ENCODE measurements at places on chromosomes 1 and 21.

GRCh38 chr1:1324084-1324523 is 356 bp downstream of the INTS11 start:
- DNase-seq: no peak

DNA sequence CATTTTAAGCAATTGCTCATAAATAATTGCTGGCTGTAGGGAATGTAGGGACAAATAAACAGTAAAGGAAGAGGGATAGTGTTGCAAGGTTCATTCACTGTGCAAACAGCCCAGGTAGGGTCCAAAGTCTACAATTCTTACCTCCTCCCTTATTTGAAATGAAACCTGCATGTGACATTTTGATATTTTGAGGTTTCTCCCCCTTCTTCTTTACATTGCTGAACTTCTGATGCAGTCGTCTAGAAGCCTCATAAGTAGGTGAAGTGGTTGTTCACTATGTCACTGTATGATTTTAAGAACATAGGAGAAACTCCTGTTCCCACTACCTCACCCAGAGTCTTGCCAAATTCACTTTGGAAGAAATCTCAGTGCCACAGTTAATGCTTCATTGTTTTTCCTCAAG is 16.1 kb downstream of the F5 start:
- DNase-seq: no peak

DNA sequence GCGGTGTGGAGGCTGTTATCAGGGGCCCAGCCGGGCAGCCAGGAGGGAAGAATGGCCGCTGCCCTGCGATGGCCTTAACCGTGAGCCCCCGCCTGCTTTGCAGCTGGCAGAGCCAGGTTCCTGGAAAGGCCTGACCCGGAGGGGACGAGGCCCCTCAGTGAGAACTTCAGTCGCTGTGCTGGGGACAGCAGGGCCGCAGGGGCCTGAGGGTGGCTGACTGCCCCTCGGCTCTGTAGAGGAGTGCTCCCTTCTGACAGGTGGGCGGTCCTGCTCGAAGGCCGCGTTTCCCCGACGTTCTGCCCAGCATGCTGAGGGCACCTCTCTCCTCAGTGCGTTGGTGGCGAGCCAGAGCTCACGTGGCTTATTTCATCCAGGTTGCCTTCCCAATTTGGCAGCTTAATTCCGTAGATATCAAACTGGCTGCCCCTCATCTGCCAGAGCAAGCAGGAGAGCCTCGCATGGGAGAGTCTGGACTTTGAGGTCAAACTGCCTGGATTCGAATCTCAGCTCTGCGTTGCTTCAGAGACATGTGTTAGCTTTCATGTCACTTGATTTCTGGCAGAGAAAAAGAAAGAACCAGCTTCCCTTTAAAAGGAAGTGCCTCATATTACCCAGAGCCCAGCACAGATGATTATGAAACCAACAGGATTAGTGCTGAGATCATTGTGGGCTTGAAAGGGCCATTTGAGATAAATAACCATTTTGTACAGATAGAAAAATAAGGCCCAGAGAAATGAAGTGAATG is 239.8 kb downstream of the SDCCAG8 start:
- DNase-seq: no peak

GRCh38 chr21:44742418-44743153 is 31.2 kb upstream of the TSPEAR start:
- DNase-seq: no peak

- no peak for DNase-seq
These were observed 468.8 kb upstream of the RUNX1 start for GRCh38 chr21:35517865-35518264.

DNA sequence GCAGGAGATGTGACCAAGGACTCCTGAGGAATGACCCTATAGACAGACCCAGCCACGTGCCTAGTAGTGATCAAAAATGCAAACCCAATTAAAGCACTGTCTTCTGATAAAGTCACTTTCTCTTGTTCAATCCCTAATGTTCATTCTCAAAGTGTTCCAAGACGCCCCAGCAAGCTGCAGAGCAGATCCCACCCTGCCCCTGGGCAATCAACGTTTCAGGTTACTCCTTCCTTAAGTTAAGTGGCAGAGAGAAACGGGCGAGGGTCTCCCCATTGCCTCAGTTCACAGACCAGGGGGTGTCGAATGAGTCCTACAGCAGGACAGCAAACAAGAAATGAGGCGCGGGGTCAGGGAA is 699 bp upstream of the RGS2 start:
- peak; percentile 0 for DNase-seq

GRCh38 chr21:42665026-42665425 is 11.6 kb downstream of the PDE9A start:
- no peak for DNase-seq

GRCh38 chr1:99768104-99768503 is 1.7 kb upstream of the FRRS1 start:
- DNase-seq: no peak

- DNase-seq: no peak
These were observed 34.3 kb upstream of the PDE9A start for GRCh38 chr21:42619166-42619565.

DNA sequence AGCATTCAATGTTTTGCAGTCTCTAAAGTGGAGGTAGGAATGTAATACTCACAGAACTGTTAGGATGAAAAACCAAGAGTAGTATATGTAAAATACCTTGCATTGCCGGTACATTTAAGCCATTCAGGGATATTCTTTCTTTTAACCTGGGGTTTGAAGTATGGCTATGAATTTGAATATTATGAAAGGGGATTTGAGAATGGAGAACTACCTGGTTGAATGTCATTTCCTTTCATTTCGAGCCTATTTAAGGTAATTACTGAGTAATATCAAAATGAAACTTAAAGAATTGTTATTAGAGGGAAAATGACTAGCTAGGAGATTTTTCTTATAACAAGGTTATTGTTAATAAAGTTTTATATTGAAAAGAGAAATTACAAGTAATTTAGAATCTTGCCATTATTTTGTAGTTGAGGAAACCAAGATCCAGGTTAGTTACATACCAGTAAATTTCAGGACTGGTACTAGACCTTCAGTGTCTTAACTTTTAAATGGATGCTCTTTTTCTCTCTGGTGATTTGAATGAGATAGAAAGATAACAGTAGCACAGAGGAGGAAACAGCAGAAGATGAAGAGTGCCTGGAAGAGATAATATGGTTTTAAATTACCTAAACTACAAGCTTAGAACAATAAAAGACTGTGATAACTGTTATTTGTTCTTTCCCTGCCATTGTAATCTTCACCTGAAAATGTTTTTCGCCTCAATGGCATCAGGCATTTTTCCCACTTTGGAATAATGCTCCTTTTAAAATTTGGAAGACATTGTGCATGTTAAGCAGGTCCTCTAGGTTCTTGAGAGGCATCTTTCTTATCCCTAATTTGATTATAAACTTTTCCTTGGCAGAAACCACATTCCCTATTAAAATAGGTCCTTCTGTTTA is 103.2 kb downstream of the PKN2 start:
- no peak for DNase-seq

GRCh38 chr1:245370175-245370825 is 215.5 kb downstream of the KIF26B start:
- no peak for DNase-seq

DNA sequence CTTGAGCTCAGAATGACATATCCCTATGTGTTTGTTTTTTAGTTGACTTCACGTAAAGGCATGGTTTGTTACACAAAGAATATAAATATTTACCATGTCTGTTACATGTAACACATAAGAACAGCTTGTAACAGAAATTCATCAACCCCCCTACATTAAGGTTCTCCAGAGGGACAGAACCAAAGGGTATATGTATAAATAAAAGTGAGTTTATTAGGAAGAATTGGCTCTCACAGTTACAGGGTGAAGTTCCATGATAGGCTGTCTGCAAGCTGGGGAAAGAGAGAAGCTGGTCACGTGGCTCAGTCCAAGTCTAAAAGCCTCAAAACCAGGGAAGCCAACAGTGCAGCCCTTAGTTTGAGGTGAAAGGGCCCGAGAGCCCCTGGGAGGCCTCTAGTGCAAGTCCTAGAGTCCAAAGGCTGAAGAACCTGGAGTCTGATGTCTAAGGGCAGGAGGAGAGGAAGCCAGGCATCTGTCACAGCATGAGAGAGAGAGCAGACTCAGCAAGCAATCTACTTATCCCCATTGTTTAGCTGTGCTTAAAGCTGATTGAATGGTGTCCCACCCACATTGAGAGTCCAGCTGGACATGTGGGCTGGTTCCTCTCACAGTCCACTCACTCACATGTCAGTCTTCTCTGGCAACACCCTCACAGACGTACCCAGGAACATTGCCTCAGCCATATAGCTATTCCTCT is 15.8 kb downstream of the THRAP3 start:
- DNase-seq: no peak

DNA sequence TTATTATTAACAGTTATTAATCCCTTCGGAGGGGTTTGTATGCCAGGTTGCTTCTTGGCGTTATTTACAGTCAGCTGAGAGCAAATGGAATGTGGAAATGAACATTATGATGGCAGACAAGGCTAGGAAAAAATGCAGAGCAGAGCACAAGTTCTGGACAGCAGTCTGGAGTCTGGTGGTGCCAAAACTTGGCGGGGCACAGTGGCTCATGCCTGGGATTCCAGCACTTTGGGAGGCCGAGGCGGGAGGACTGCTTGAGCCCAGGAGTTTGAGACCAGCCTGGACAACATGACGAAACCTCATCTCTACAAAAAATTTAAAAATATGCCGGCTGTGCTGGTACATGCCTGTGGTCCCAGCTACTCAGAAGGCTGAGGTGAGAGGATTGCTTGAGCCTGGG is 67.6 kb downstream of the CDC7 start:
- no peak for DNase-seq

DNA sequence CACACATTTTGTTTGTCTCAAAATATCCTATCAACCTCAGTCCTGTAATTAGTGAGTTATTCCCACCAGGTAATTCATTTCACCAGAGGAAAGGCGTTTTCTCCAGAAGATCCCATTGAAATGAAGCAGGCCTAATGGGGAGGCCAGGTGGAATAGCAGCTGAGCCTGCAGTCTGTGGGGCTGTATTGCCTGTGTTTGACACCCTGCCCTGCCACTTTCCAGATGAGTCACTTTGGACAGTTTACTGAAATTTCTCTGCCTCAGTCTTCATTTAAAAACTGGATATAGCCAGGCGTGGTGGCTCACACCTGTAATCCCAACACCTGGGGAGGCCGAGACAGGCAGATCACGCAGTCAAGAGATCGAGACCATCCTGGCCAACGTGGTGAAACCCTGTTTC is 78.1 kb upstream of the PPP2R5A start:
- no peak for DNase-seq

- DNase-seq: no peak
These were observed 409.9 kb upstream of the C1orf87 start for GRCh38 chr1:60483509-60483908.

GRCh38 chr1:43991476-43992231 is at the start of gene CCDC24:
Gene CCDC24, plus strand, starts transcription at chr1:43991599. Its CDS starts 280 bp downstream, at chr1:43991879.
- DNase-seq: peak; percentile 65

- DNase-seq: no peak
These were observed 5.8 kb downstream of the PRKCZ start for GRCh38 chr1:2055911-2056575.

- no peak for DNase-seq
These were observed 51.4 kb downstream of the HMCN1 start for GRCh38 chr1:185785586-185785985.
